ENCODE measurements at places on chromosomes 2 and 18.

- no peak for DNase-seq
Measured at GRCh38 chr2:126269911-126270310, 386.0 kb upstream of the GYPC start.

GRCh38 chr18:62953663-62954062, 238.3 kb downstream of the PHLPP1 start:
- no peak for DNase-seq

DNA sequence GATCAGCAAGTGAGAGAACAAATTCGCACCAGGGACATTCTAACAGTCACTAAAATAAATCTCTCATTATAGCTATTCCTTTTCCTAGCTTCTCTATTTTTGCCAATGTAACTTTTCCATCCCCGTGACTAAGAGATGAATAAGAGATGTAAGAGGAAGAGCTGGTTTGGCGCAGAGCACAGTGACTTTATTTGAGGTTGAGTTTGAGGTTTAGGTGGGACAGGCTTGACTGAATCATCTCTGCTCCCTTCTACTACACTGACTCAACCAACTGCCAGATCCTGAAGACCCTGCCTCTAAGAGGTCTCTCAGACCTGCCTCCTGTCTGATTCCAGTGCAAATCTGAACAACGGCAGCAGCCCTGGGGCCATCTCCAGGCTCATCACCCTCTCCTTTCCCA, 28.0 kb downstream of the RFX8 start:
- DNase-seq = no peak

GRCh38 chr2:220469201-220469600, 841.8 kb downstream of the SLC4A3 start:
- no peak for DNase-seq

- DNase-seq = no peak
Measured at GRCh38 chr18:13527256-13527655, 199.1 kb downstream of the FAM210A start.

GRCh38 chr2:29558097-29558496, 363.3 kb downstream of the ALK start:
- DNase-seq = no peak

DNA sequence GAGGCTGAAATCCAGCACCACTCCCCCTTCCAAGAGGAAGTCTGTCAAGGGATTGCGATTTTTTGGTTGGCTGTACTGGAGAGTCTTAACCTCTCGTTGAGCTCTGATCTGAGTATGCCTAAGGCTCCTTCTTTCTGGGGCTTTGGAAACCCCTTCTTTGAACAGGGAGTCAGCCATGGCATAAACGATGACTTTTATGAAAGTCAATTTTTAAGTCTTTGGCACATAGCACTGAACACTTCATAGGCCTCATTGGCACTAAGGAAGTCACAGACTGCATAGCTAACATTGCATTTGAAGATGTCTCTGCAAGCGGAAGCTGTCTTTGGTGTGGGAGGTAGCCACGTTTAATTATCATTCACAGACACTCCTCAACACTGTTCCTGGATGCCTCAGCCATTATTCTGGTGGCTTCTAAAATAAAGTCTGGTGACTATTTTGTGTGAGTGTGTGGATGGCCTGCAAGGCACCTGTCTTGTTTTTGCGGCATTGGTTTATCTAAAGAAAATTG, 148.2 kb upstream of the NCK2 start:
- no peak for DNase-seq

DNA sequence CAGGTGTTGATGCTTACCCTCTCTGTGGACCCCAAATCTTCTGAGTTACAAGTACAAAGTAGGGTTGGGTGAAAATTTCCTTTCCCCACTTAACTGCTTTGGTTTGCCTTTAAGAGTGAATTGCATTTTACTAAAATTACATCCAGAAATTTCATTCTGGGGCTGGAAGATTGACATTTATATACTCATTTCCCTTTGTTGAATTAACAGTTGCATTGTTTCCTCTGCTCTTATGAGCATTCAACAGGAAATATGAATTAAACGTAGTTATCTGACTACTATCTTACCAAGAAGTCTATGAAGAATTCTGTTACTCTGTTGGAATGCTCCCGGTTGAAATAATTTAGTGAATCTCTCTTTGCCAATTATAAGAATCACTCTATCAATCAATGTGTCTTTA, 1231.1 kb upstream of the NXPH2 start:
- DNase-seq = no peak

DNA sequence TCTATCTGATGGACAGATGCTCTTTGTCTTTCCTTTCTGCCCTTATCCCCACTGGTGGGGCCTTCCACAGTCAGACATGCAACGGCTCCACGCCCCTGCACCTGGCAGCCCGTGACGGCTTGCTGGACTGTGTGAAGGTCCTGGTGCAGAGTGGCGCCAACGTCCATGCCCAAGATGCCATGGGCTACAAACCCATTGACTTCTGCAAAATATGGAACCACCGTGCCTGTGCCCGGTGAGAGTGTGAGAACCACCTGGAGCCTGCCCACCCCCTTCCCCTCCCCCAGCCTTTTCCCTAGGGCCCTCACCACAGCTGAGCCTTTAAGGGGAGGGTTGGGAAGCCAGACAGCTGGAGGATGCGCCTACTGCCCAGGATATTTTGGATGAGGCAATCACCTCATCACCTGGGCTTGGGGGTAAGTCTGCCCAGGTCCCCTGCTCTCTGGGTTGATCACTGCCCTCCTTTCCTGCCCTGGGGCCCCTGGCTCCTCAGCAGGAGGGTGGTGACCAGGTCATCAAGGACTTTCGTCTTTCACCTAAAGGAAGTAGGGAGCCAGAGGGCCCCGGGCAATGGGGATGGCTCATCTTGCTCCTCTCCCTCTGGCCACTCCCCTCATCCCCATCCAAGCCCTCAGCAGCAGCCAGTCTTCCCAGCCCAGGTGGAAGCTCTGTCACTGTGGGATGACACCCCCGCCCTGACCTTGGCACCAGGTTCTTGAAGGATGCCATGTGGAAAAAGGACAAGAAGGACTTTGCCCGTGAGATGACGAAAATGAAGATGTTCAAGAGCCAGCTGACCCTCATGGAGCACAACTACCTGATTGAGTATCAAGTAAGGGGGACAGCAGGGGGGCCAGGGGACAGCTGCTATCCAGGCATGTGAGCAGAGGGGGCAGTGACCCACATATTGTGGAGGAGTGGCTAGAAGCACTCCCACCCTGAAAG, 3.7 kb downstream of the ANKRD53 start:
- DNase-seq = peak; percentile 1

GRCh38 chr2:213315168-213315876, 31.1 kb downstream of the SPAG16 start:
- no peak for DNase-seq

DNA sequence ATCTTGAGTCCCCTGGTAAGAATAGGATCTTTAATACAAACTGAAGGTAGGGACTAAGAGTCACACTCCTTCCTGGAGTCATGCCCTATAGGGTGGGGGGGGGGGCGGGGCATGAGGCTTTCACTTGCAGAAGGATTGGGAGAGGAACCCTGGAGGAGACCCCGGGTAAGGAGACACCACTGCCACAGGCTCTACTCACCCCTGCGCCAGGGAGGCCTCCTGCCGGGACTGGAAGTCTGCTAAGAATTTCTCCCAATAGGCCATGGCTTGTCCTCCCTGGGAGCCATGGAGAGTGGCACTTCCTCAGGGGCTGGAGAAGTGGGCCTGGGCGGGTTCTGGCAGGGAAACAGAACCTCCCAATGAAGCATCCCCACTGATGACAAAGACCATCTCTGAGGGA, 645.3 kb upstream of the RAB6C start:
- no peak for DNase-seq

DNA sequence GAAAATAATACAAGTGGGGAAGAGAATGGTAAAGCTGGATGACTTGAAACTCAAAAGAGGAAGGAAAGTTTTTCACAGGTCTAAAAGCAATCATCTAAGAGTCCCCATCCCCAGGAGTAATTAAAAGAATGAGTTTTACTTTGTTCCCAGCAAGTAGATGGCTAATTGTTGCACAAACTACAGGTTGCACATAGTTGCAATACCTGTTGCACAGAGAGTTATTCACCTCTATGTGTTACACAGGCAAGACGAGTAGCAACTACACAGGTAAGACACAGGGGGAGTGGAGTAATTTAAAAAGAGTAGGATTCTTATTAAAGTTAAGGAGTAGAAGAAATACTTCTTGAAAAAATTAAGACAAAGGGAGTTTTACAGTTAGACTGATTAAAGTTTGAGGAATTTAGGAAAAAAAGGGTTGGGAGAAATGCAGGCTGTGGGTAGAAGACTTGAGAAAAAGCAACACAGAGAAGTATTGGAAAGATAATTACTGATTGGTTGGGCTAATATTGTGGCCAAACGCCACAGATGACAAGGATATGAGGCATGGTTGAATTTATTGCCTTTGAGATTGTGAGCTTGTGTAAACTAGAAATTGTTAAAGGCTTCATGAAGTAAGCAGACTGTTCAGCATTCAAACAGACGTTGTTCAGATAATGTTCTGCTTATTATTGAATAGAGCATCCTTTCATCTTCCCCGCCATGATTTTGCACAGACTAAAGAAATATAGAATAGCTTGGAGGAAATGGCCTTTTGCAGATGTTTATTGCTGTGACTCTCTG, 699.3 kb downstream of the NR4A2 start:
- DNase-seq = no peak

- no peak for DNase-seq
Measured at GRCh38 chr18:26307161-26307773, 81.0 kb downstream of the TAF4B start.

- no peak for DNase-seq
Measured at GRCh38 chr2:22890132-22890531, 494.8 kb upstream of the KLHL29 start.

DNA sequence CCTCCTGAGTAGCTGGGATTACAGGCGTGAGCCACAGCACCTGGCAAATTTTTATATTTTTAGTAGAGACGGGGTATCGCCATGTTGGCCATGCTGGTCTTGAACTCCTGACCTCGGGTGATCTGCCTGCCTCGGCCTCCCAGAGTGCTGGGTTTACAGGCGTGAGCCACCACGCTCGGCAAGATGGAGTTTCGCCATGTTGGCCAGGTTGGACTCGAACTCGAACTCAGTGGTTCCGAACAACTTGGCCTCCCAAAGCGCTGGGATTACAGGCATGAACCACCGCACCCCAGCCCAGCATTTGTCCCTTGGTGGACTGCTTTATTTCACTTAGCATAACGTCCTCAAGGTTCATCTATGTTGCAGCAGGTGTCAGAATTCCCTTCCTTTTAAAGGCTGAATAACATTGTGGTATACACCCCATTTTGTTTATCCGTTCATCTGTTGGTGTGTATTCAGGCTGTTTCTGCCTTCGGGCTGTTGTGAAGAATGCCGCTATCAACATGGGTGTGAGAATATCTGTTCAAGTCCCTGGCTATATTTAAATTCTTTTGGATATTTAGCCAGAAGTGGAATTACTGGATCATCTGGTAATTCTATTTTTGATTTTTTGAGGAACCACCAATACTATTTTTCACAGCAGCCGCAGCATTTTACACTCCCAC, 1.2 kb upstream of the CENPA start:
- DNase-seq = no peak

- peak; percentile 22 for DNase-seq
Measured at GRCh38 chr2:57497489-57498096, 549.0 kb upstream of the VRK2 start.

DNA sequence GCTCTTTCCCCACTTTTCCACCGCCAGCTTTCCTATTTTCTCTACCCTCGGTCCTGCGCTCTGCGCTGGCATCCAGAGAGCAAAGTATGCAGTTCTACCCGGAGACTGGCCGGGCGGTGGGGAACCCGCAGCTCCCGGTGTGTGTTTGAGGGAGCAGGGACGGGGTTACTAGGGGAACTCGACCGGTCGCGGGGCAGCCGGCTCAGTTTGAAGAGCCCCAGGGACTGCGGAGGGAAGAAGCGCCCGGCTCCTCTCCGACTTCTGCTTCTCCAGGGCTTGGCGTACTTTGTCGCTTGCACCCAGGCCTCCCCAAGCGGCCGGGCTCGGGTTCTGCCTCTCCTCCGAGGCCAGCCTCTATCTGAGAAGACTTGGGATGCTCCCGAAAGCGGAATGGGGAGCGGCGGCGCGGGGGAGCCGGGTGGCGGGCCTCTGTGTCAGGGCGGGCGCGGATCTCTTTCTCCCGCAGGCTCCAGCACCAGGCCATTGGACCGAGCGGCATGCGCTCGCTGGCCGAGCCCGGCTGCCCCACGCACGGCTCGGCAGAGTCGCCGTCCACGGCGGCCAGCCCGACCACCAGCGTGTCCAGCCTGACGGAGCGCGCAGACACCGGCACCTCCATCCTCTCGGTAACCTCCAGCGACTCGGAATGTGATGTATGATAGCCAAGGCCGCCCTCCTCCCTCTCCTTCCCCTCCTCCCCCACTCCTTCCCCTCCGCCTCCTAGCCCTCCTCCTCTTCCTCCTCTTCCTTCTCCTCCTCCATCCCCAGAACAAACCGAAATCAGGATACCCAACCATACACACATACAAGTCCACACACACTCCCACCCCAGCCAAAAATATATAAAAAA, 2.8 kb downstream of the SIX3 start:
- DNase-seq = peak; percentile 11

GRCh38 chr2:40642237-40642636, 190.3 kb upstream of the SLC8A1 start:
- DNase-seq = no peak

DNA sequence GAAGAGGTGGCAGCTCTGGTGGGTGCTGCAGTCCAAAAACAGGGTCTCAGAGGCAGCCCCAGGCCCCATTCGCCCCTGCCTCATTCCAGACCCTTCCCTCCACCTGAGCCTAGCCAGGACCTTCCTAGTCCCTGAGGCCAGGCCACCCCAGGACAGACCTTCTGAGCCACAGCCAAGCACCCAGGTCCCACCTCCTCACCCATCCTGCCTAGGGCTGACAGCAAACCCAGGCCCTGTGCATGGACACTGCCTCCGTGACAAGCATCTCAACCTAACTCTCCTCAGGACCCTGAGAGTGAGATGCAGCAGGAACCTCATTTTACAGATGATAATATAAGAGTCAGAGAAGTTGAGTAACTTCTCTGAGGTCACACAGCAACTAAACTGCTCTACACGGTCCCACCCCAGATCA, 15.5 kb downstream of the ADRA2B start:
- peak; percentile 5 for DNase-seq

DNA sequence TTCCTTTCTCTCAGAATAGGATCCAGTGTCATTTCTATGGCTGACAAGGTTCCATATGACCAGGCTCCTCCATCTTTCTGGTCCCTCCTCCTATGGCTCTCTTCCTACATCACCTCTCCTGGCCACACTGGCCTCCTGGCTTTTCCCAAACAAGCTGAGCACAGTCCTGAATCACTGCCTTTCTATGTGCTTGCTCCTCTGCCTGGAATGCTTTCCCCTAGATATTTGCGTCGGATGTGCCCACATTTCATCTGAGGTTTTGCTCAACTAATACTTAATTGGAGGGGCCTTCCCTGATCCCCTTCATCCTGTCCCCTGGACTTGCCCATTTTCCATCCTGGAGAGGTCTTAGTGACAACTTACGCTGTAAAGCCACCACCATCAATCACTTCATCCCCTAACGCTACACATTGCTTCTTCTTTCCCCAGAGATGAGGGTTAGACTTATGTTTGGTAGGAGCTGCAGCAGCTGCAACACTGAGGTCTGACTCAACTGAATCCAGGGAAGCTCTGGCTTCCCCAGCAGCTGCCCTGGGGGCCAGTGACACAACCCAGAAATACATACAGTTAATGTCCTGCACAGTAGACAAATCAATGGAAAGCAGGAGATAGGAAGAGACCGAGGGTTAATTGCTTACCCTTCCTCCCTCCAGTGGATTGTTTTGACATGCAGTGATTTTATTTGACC, 42.9 kb downstream of the QPCT start:
- DNase-seq = no peak

GRCh38 chr2:127877626-127878025, 8.1 kb downstream of the AMMECR1L start:
- DNase-seq = no peak

- DNase-seq = peak; percentile 28
Measured at GRCh38 chr18:77250501-77250925, 865 bp downstream of the GALR1 start.

- DNase-seq = no peak
Measured at GRCh38 chr18:57051657-57052044, 95.2 kb upstream of the BOD1L2 start.

Measured in activated T-cell treated with anti-CD3 and anti-CD28 coated beads, Interleukin-2, amount 50 U/mL, for 48 hours (primary cell).